ENCODE measurements at places on chromosomes 6 and 20. TPM values are rescaled to one million over a fixed set of nuclear protein-coding genes. Genes with fewer than 3 reads are reported as not detected.

ERVFRD-1 gene
- not detected for total RNA-seq

SAMD10 gene
- total RNA-seq = 1.4 TPM

CRYBG1 gene
- not detected for total RNA-seq

ENPP4 gene
- not detected for total RNA-seq

HEY2 gene
- total RNA-seq = not detected

C20orf144 gene
- 0.20 TPM for total RNA-seq

BMP2 gene
- total RNA-seq = not detected

C6orf136 gene
- 11.7 TPM for total RNA-seq

MED23 gene
- 23.8 TPM for total RNA-seq

CST7 gene
- total RNA-seq = not detected

PAK5 gene
- total RNA-seq = not detected

- DNase-seq = no peak
These were observed 13.9 kb upstream of the BFSP1 start for GRCh38 chr20:17545127-17545526.

DNA sequence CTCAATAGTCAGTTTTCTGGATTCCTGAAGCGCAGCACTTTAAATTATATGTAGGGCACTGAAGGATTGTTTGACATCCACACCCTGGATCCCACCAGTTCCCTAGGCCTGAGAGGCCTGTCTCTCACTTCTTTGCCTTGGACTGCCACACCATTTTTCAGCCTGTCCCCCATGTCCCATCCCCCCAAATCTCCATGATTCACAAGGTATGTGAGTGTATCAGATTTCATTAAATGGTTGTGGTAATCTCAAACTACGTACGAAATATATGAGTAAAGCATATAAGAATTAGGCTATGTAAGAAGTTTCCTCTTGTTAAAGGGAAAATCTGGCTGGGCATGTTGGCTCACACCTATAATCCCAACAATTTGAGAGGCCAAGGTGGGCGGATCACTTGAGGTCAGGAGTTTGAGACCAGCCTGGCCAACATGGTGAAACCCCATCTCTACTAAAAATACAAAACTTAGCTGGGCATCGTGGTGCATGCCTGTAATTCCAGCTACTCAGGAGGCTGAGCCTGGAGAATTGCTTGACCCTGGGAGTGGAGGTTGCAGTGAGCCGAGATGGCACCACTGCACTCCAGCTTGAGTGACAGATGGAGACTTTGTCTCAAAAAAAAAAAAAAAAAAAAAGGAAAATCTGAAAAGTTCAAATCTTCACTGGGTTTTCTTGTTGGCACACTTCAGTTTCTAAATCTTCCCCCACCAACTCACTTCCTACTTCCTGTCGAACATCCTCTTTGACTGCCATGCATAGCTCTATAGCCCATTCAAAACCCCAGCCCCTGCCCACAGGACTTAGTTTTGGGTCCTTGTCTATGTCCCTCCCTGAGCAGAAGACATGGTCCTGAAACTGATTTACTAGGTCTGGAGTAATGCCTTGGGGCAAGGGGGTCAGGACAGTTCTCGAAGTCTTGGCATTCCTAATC is 97.3 kb upstream of the SHLD1 start:
- no peak for DNase-seq

- DNase-seq = no peak
These were observed 37.3 kb downstream of the SRSF3 start for GRCh38 chr6:36631326-36632011.

DNA sequence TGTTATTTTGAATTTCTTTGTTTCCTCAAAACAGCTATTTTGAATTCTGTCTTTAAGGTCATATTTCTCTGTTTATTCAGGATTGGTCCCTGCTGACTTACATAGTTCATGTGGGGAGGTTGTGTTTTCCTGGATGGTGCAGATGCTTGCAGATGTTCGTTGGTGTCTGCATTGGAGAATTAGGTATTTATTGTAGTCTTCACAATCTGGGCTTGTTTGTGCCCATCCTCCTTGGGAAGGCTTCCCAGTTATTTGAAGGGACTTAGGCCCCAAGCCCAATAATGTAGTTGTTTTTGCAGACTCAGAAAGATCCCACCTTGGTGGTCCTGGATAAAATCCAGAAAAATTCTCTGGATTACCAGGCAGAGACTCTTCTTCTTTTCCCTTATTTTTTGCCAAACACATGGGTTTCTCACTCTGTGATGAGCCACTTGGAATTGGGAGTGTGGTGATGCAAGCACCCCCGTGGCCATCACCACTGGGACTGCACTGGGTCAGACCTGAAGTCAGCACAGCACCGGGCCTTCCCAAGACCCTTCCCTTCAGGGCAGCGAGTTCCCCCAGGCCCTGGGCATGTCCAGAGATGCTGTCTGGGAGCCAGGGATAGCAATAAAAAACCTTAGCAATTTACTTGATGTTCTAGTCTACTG is 81.6 kb upstream of the EZR start:
- DNase-seq = no peak

GRCh38 chr6:146602526-146602925 is 3.8 kb downstream of the ADGB start:
- DNase-seq = no peak

GRCh38 chr6:19697744-19698290 is 139.4 kb upstream of the ID4 start:
- DNase-seq = no peak

GRCh38 chr6:105080279-105080678 is 99.5 kb downstream of the POPDC3 start:
- no peak for DNase-seq

DNA sequence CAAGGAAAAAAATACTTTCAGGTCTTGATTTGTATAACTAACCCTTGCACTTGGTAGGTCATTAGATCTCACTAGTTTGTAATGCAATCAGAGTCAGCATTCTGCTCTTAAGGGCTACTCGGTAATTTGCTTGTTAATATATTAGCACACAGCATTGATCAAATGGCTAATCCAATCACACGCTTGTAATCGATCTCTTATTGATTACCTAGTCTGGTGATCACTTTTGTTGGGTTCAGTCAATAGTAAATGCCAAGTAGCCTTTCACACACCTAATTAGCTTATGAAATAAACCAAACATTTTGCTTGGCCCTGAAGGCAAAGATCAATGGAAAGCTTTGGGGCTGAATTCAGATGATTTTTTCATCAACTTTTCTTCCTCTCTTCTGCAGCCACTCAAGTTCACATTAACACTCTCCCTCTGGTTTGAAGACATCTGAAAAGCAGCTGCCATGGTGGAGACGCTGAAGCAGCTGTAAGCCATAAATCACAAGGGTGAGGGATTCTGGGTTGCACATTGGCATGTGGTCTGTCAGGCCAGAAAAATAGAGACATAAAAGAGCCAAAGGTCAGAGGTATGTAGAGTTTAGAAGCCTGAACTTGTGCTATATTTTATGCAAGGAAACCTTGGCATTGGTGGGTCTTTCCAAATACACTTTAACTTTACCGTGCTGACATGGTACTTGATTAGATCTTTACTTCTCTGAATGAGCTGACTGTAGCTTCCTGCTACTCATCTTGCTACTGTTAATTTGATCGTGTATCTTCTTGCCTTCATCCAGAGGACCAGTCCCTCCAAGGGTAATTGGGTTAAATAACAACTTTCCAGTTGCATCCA is 234.4 kb downstream of the SIM1 start:
- DNase-seq = no peak

- no peak for DNase-seq
These were observed 206.2 kb upstream of the SGK1 start for GRCh38 chr6:134523903-134524650.

DNA sequence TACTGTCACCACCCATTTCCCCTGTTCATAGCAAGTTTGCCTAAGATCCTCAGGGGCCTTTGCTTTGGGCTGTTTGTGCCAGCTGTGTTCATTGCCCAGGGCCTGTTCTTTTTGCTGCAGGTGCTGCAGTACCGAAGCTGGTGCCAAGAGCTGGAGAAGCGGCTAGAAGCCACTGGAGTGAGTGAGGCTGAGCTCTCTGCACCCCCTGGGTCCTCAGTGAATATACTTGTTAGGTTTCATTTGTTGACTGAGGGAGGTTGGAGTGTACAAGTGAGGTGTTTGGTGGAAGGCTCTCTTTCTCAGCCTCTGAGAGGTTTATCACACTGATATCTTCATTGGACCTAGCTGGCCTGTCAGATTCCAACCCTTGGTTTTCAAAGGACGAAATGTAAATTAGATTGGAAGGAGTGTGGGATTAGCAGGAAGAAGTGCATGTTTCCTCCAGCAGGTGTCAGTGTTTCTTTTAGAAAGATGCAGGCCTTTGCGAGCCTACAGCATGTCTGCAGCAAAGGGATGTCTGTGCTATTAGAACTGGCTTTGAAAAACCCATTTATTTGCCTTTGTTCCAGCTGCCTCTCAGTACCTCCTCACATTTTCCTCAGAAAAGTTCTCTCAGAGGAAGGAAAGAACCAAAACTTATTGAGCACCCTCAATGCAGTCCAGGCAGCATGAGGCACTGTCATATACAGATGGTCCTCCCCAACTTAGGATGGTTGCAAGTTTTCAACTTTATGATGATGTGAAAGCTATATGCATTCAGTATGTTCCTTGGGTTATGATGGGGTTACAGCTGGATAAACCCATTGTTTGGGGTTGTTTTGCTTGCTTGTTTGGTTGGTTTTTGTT is 8.3 kb downstream of the CEP250 start:
- DNase-seq = peak; percentile 90

- no peak for DNase-seq
These were observed 11.5 kb downstream of the BPI start for GRCh38 chr20:38315290-38315966.

DNA sequence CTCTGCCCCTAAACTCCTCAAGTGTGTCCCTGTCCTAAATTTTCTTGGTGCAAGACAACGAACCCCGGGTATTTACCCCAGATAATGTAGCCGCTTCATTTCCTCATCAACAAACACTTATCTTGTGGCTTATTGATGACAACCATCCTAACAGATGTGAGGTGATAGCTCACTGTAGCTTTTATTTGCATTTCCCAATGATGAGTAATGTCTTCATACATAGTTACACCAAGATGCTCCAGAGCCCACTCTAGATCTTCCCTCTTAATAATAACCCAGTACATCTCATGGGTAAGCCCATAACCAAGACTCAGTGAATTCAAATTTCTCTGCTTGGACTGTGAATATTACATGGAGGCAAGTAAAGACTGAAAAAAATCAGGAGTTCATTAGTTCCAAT is 48.2 kb upstream of the BEND6 start:
- no peak for DNase-seq

GRCh38 chr20:32539817-32540675 is 45.1 kb downstream of the NOL4L start:
- DNase-seq = no peak

GRCh38 chr6:33744001-33744848 is 2.5 kb downstream of the IP6K3 start:
- peak; percentile 86 for DNase-seq

- DNase-seq = no peak
These were observed 14.7 kb upstream of the TRIM26 start for GRCh38 chr6:30227763-30228487.

GRCh38 chr20:62632575-62633090 is 9.7 kb upstream of the SLCO4A1 start:
- DNase-seq = no peak

DNA sequence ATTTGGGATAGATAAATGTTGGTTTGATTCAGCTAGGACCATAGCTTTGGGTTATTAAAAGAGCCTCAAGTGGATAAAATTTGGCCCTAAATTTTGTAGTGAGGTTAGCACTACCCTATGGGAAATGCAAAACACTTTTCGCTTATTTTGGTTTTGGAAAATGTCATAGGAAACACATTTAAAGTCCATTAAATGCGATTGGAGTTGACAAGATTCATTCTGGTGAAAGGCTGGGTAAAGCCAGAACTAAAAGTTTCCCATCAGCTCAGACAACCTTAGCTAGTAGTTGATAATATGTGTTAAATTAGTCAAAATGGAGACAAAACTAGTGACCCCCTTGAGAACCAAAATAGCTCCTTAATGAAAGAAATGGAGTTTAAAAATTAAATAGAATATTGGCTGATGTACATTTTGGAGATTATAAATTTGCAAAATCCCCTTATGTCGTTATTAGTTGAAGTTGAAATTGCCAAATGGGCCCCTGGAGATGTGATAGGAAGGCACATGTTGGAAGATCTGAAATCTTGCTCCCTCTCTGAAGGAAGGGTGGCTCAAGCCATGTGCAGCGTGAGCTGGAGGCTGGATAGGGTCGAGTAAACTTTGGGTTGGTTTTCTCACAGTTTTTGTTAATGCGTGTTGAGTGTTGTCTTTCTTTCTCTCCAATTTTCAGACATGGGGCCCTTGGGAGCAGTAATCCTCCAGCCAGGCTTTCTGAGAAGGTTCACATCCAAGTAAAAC is 72.8 kb downstream of the CD83 start:
- DNase-seq = no peak

- DNase-seq = no peak
These were observed 40.1 kb downstream of the SLC24A3 start for GRCh38 chr20:19252451-19253120.
